Activated CD8-positive, alpha-beta memory T cell treated with anti-CD3 and anti-CD28 coated beads for 4 hours (primary cell): ENCODE measurements at places on chromosomes 1 and 21.

- DNase-seq = no peak
Measured at GRCh38 chr21:38196036-38196435, 60.8 kb upstream of the KCNJ15 start.

DNA sequence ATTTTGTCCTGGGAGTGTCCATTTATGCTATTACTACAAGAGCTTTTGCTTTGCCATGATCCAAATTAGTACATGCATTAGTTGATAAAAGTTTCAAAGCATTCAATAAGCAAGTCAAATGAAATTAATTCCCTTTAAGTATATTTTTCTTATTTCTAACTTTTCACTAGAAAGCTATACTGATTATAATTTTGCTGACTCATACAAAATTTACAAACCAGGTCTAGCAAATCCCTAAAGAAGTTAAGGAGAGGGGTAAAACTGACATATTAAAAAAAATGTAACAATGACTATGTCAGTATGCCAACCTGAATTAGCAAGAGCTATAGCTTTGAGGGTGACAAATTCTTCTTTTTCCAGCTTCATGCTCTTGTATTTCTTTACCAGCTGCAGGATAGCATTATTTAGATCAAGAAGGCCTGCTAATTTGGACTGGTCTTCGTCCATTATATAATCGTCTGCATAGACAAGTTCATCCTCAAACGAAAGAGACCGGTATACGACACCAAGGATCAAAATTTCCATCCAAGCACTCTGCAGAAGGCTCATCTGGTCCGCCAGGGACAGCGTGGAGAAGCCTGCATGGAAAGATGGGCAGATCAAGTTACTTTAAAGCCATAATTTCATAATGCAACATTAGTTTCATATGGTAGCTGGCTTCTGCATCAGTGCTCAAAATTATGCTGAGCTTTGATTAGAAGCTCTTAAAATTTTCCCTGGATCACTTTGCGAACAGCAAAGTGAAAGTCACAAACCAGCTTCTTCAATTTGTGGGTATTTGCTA is 95.8 kb upstream of the USH2A start:
- no peak for DNase-seq

DNA sequence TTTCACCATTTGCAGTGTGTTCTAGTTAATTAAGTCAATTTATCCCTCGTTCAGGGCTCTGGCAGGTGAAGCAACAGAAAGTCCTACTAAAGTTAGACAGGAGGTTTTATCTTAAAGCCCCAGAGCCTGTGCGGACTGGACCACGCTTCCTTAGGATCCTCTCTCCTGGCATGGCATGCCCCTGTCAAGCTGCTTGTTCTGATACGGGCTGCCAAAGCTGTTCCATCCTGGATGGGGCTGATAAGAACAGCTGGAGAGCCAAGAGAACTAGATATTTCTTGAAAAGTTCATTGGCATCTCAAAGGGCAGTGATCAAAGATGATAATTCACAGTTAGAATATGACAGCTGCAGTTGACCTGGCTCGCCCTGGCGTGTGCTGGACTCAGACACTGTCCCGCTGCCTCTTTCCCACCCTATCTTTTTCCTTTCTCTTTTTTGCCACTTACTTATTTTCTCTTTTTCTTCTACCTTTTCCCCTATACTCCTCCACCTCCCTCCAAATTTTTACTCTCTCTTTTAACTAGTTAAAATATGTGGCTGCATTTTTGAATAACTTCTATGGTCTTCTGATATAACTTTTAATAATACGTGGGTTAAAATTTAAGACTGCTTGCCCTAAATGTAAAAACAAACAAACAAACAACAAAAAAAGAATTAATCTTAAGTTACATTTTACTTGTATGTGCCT is 96.7 kb downstream of the ABCA4 start:
- no peak for DNase-seq

GRCh38 chr21:44896561-44897286 is 23.2 kb upstream of the PTTG1IP start:
- DNase-seq = no peak

DNA sequence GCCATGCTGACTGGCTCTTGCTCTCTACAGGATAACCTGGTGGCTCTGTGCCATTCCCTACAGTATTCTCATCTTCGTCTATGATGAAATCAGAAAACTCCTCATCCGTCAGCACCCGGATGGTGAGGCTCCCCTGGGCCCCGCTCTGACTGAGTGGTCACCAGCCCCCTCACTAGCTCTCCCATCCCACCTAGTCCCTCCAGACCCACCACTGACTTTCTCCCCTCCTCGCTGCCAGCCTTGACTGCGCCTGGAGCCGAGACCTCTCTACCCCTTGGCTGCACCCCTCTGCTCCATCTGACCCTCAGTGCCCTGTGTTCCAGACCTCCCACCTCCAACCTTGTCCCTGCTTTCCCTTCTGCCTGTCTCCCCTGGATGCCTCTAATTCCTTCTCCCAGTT is 4.1 kb upstream of the CASQ1 start:
- DNase-seq = no peak

DNA sequence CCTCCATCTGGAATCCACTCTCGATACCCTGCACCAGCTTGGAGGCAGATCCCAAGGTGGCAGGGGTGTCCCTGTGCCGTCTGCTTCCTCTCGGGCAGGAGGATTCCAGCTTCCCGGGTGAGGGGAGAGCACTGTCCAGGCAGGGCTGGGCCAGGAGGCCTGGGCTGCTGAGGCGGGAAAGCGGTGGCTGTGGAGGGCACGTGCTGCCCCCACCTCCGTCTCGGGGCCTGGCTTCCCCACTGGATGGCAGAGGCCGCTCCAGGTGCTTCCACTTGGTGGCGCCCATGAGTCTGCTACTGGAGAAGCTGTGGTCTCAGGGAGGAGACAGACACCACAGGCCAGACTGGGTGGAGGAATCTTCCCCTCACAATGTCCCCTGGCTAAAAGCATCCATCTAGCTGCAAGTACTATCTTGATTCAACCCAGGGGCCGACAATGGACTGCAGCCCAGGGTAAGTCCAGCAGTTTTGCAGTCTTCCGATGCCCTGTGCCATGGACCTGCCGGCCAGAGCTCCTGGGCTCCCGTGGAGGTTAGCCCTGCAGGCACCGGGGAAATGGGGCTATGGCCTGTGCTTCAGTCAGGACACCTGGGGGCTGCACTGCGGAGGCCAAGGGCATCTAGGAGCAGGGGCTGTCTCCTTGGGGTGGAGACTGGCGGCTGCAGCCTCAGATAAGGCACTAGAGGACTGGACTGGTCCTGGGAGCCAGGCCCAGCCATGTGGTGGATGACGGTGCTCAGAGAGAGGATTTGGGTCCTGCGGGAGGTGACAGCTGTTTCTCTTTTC is 41.3 kb upstream of the EIF4G3 start:
- no peak for DNase-seq
